ENCODE measurements at places on chromosomes 5 and 9. TPM values are rescaled to one million over a fixed set of nuclear protein-coding genes. Genes with fewer than 3 reads are reported as not detected.

Gene PLAC8L1
- total RNA-seq = not detected

Gene ANKRD18A
- 1.5 TPM for total RNA-seq

Gene RANBP17
- total RNA-seq = 5.4 TPM

Gene GLRA1
- total RNA-seq = not detected

Gene COL23A1
- 3.7 TPM for total RNA-seq
